ENCODE measurements at places on chromosomes 2 and 18. TPM values are rescaled to one million over a fixed set of nuclear protein-coding genes. Genes with fewer than 3 reads are reported as not detected.

The SPATS2L gene
- polyA plus RNA-seq = 1.2 TPM

The FRZB gene
- not detected for polyA plus RNA-seq

The SIX2 gene
- polyA plus RNA-seq = not detected

DNA sequence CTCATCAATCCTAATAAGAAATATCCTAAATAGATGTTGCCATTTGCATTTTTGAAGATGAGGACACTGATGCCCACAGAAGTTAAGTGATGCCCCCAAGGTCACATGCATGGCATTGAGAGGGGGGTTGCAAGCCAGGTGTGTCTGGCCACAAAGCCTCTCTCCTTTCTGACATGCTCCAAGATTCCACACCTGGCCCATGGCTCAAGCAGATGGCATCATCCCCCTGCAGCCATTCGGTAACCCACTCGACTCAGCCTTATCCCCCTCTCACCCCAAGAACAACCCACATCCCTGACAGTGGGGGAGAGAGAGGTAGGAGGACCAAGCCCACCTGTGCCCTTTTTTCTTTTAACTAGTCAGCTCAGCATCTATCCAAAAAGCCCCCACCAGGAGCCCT is 16.5 kb upstream of the TEX51 start:
- H3K27me3 ChIP-seq = peaks cover 11% of the 10 kb centered on the region
- no peak for DNase-seq
- H3K4me3 ChIP-seq = no peak overlapping the region

Measured in naive B cell (primary cell).